ENCODE measurements at places on chromosomes 12 and 14.
A peak's percentile ranks its signal among the peaks of the same experiment; 100 is the strongest.

GRCh38 chr14:70558356-70558755 is 23.6 kb upstream of the ADAM20 start:
- no peak for DNase-seq

GRCh38 chr14:102219316-102219715 is 79.6 kb downstream of the WDR20 start:
- no peak for DNase-seq

- DNase-seq = no peak
Observed at GRCh38 chr14:101547961-101548669, 13.2 kb upstream of the DIO3 start.

DNA sequence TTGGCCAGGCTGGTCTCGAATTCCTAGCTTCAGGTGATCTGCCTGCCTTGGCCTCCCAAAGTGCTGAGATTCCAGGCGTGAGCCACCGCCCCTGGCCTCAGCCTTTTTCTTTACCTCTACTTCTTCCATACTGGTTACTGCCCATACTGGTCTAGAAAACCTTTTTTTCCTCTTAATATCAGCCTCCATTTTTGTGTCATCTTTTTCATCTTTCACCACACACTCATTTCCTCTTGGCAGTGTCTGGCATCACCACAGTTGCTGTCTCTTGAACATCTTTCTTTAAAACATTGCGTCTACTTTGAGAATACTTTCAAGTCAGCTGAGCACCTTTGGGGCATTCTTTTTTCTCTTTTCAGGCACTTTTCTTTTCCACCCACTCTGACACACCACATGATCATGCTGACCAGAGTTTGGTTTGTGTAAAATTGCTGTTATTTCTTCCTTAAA is 32.7 kb downstream of the DDX47 start:
- no peak for DNase-seq

- peak; percentile 28 for DNase-seq
Observed at GRCh38 chr14:67532998-67533753, at the start of gene PLEKHH1. Gene PLEKHH1 (plus strand): TSS chr14:67533290. CDS start chr14:67541868, 8,578 bp downstream.

DNA sequence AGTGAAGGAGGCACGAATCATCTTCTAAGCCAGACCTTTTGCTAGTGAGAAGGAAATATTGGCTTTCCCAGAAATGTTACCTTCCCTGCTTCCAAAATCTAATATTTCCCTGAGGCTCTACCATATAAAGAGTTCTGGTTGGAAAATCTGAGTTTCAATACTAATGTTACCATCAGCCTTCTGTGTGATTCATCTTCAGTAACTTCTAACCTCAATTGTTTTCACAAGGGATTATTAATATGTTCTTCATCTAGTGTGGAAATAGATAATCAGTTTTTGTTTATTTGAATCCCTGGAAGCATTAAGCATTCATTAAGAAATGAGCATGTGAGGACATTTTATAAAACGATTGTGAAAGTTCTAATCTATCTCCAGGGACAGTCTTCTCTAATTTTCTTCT is 720.9 kb downstream of the AACS start:
- no peak for DNase-seq

DNA sequence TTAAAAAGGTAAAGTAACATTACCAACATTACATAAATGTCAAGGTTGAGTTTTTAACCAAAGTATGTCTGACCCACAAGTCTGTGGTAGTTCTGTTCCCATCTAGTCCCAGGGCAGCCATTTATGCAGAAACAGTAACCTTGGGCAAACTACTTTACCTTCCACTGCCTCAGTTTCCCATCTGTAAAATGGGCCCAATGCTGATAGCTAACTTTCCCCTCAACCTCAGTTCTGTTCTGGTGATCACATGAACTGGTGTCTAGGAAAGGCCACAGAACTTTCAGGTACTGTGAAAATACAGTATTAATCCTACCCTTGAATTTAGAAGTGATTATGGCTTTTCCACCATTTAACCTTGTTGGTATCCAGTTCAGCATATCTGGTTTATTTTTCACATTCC is 113.6 kb downstream of the ZFP36L1 start:
- DNase-seq = no peak

GRCh38 chr14:102819176-102819628 is 42.0 kb downstream of the TRAF3 start:
- no peak for DNase-seq

GRCh38 chr14:75328558-75329155 is 50.0 kb downstream of the FOS start:
- DNase-seq = no peak

- no peak for DNase-seq
Observed at GRCh38 chr12:29818916-29819623, 35.3 kb upstream of the TMTC1 start.

DNA sequence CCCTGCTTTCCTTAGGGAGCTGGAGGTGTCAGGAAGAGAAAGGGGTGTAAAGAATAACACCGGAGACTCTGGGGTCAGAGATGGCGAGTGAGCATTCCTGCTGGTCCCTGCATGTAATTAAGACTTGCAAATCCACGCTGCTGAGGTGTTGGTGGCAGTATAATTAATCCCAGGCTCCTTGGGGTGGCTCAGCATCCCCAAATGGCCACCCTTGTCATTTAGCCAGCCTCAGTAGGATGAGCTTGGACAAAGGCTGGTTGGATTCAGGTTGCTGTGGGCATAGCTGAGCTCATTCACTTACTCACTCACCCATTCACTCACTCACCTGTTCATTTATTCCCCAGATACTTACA is 174.4 kb upstream of the RPH3A start:
- no peak for DNase-seq

DNA sequence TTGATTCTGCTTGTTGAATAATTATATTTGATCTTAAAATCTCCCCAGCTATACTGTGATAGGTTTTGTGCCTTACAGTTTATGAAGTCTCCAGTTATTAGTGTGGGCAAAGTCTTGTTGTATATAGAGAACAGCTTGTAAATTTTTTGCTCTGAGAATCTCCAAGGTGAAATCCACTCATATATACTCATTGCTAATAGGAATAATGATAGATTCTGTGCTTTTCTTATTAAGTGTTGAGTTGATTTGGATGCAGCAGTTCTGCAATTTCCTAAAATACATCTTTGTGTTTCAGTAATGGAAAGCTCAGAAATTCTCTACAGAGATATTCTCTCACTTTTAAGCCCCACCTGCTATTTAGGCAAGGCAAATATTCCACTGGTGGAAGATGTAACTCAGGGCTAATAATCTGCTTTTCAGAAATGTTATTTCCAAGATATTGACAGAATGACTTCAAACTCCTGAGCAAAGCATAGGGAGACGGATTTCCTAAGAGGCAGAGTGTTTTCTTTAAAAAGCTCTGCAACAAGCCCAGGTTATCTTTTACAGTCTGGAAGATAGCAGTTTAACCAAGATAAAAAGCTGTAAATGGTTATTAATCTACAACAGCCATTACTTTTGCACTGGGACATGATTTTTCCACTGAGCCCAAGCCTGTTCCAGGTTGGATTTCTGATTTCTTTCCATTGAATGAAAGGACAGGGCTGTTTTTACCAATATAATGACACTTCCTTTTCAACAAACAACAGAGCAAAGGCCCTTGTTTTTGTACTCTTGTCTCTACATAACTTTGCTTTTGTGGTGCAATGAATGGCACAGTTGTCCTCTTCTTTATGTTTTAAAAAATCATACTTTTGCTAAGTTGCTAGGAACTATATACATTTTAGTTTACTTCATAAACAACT is 239.9 kb upstream of the ATP2B1 start:
- DNase-seq = no peak

- no peak for DNase-seq
Observed at GRCh38 chr14:56378475-56378877, 201.1 kb upstream of the TMEM260 start.

GRCh38 chr12:3071107-3071506 is 6.1 kb upstream of the TSPAN9 start:
- no peak for DNase-seq

GRCh38 chr12:47705566-47706425 is at the start of gene RPAP3:
Gene RPAP3 (minus strand): TSS chr12:47706030. CDS start chr12:47702840, 3,190 bp downstream.
- peak; percentile 98 for DNase-seq

DNA sequence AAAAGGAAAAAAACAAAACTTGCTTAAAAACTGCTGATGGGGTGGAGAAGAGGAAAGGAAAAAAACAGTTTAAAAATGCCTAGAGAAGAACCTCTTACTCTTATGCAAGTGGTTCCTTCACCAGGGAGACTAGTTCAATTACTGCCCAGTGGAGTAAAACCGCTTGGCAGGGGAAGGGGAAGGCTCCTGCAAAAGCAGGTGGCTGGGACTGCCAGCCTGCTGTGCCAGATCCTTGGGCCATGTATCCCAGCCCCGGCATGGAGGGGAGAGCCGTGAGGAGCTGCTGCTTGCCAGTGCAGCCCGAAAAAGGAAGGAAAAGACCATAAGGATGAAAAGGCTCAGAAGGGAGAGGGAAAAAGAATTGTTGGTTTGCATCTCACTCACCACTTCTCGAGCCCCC is 123.0 kb downstream of the FSCB start:
- no peak for DNase-seq

DNA sequence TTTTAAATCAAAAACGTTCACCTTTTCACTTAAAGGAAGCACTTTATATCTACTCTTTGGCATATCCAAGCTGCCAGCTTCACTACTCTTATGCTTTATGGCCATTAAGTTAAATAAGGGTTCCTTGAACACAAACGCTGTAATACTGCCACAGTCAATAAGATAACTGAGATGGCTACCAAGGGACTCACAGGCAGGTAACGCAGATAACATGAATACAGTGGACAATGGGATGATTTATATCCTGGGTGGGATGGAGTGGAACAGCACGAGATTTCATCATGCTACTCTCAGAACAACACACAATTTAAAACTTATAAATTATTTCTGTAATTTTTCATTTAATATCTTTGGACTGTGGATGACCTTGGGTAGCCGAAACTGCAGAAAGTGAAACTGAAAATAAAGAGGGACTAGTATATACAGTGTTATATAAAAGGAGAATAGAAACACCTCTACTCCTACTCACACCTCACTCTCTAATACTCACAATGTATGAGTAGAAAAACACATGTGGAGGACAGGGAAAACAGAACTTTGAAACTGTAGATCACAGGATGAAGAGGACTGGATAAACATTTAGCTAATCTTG is 367.3 kb downstream of the C12orf50 start:
- no peak for DNase-seq

- no peak for DNase-seq
Observed at GRCh38 chr14:45664668-45665356, 411.8 kb upstream of the MIS18BP1 start.

- DNase-seq = no peak
Observed at GRCh38 chr12:52209321-52209720, 17.5 kb upstream of the KRT80 start.

- DNase-seq = no peak
Observed at GRCh38 chr14:102418853-102419240, 56.1 kb downstream of the TECPR2 start.

DNA sequence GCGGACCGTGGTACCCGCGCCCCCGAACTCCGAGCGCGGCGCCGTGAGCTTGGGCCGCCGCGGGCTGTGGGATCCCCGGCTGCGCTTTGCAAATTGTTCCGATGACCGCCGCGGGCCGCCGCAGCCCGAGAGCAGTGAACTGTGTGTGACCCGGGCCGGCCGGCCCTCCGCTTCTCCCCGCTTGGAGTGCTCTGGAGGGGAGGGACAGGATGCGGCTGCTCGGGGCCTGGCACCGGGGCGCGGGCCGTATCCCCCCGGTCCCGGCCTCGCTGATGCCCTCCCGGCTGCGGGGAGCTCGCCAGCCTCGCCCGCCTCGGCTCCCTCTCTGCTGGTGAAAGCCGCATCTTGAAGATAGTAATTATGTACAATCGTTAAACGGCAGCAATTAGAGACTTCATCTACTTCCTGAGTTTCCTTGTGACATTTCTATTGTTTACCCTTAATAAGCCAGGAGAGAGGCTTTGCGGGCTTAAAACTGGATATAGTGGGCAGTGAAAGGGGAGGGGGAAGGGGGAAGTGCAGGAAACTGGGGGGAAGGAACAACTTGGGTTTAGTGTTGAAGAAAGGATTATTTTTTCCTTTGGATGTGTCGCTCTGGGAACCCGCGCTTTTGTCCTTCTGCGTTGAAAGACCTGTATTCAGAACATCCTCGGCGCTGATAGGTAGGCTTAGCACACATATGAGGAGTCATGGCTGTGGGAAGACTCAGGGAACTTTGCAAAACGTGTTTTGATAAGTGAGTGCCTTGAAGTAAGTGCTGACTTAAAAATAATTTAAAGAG is 1.2 kb downstream of the PELI2 start:
- DNase-seq = no peak

- no peak for DNase-seq
Observed at GRCh38 chr14:24734917-24735500, 101.0 kb upstream of the GZMB start.

DNA sequence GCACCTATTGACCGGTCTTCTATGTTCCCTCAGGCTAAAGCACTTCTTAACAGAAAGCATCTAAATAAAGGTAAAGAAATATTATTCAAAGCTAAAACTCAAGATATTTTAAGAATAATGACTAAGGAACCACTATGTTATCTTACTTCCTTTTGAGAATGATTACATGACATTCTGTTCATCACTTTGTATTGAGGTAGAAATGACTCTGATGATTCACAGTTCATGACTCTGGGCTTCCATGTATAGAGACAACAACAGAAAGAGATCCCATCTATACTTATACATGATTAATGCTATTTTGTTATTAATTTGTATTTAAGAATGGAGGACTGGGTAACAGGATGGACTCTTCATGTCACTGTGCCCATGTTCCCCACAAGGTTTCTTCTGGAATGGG is 218.3 kb upstream of the OR4E1 start:
- DNase-seq = no peak

GRCh38 chr12:91127751-91128150 is 16.5 kb upstream of the LUM start:
- DNase-seq = no peak

- no peak for DNase-seq
Observed at GRCh38 chr12:62252576-62252975, 7.6 kb upstream of the USP15 start.

- no peak for DNase-seq
Observed at GRCh38 chr12:131366261-131366871, 344.5 kb upstream of the SFSWAP start.

DNA sequence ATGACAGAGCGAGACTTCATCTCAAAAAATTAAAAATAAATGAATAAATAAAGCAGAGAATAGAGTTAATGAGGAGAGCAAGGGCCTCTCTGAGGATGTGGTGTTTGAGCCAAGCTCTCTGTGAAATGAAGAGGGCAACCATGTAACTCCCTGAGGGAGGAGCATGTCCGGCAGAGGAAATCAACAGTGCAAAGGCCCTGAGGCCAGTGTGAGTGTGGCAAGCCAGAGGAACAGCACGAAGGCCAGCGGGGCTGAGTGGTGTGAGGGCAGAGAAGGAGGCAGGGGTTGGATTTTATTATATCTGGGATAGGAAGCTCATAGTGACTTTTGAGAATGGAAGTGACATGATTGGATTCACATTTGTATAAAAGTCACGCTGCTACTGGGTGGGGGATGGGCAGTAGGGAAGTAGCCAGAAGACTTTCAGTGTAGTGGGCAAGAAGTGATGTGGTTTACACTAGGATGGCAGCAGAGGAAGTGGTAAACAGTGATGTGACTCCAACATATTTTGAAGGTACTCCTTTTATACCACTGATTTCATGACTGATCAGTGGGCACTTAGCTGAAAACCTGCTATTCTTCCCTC is 10.3 kb upstream of the LRP1-AS start:
- DNase-seq = no peak

- DNase-seq = no peak
Observed at GRCh38 chr14:60862283-60862682, 118.6 kb downstream of the TRMT5 start.

GRCh38 chr12:25584596-25584995 is 31.5 kb upstream of the LMNTD1 start:
- DNase-seq = no peak

Measured in activated CD8-positive, alpha-beta memory T cell treated with anti-CD3 and anti-CD28 coated beads for 1 hour (primary cell).